HFFc6 (cell line): ENCODE measurements at places on chromosomes 7 and 10. TPM values are rescaled to one million over a fixed set of nuclear protein-coding genes. Genes with fewer than 3 reads are reported as not detected.
A peak's percentile ranks its signal among the peaks of the same experiment; 100 is the strongest.

DNA sequence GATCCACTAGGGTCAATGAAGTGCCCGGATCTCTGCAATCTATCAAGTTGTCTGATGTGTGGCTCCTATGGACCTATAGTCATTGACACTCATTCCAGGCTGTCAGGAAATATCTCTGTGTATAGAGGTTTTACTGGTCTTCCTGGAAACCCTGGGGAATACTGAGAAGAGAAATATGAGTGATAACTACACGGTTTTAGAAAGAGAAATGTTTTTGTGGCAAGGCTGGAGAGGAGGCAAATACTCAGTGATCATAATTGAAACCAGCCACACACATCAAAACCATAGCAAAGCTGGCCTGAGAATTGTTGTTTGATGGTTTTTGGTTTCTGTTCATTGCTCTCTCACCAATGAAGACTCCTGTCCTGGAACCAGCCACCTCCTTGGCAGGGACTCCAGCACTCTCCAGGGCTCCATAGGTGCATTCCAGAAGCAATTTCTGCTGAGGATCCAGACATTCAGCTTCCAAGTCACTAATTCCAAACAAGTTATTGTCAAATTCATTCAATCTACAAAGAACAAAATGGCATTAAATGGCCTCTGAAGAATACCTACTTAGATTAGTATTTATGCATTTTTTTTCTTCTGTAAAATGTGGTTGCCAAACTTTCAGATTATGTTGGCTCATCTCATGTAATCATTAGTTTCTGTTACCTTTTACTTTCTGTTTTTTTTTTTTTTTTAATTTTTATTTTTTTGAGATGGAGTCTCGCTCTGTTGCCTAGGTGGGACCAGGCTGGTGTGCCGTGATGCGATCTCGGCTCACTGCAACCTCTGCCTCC is 108.6 kb upstream of the ABI1 start:
- no peak overlapping the region for H3K4me3 ChIP-seq
- H3K4me1 ChIP-seq: no peaks in the 10 kb centered on the region
- peaks cover 5% of the 10 kb centered on the region for H3K27me3 ChIP-seq
- H3K27ac ChIP-seq: no peak overlapping the region

DNA sequence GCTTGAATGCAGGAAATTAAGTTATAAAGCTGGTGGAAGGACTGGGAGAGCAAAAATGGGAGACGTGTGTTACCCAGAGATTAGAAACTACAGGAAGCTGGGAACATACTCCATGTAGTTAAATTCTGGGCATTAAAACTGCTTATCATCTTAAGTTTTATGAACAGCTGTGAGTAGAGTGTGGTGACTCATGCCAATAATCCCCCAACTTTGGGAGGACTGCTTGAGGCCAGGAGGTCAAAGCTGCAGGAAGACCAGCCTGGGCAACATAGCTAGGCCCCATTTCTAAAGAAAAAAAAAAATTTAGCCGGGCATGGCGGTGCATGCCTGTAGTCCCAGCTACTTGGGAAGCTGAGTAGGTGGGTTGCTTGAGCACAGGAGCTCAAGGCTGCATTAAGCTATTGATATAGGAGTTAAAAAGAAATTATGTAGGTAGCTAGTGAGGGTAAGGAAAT is 56.2 kb upstream of the SEPHS1 start:
- DNase-seq: no peak
- no peak overlapping the region for H3K27ac ChIP-seq
- H3K27me3 ChIP-seq: peaks cover 37% of the 10 kb centered on the region
- no peaks in the 10 kb centered on the region for H3K4me1 ChIP-seq

- peaks cover 41% of the 10 kb centered on the region for H3K36me3 ChIP-seq
- peaks cover 2% of the 10 kb centered on the region for H3K27me3 ChIP-seq
- H3K4me1 ChIP-seq: peaks cover 76% of the 10 kb centered on the region
- H3K4me3 ChIP-seq: no peak overlapping the region
- no peak for DNase-seq
- H3K27ac ChIP-seq: peak overlapping the region; percentile 89; the same call in 1 of the 2 replicates
Measured at GRCh38 chr10:80168162-80168511, 35.6 kb downstream of the PLAC9 start.

DNA sequence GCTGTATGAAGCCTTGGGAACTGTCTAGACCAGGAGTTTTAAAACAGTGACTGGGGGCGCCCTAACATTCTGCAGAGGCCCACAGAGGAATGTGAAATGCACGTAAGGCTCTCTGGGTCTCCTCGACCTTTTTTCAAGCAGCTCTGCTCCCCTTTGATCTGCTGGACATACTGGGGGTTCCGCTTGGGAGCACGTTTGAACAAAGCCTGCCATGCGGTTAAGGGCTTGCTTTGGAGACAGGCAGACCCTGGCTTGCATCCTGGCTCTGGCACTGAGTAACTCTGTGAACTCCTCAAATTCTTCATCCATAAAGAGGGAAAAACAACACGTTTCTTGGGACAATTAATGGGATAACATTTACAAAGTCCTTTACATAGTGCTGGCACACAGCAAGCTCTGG is 7.8 kb downstream of the BEND7 start:
- H3K4me1 ChIP-seq: no peaks in the 10 kb centered on the region
- no peak for DNase-seq
- H3K27ac ChIP-seq: no peak overlapping the region
- H3K4me3 ChIP-seq: no peak overlapping the region

- H3K36me3 ChIP-seq: peaks cover 31% of the 10 kb centered on the region
- peaks cover 34% of the 10 kb centered on the region for H3K4me1 ChIP-seq
- no peak for DNase-seq
- no peaks in the 10 kb centered on the region for H3K27me3 ChIP-seq
- no peak overlapping the region for H3K4me3 ChIP-seq
- no peak overlapping the region for H3K27ac ChIP-seq
Measured at GRCh38 chr10:86782701-86783418, 26.4 kb downstream of the BMPR1A start.

The TRIM73 gene
- total RNA-seq: 0.89 to 1.4 TPM (median 1.3 TPM) in 3 replicates

The CROT gene
- 14.5 to 16.5 TPM (median 14.7 TPM) in 3 replicates for total RNA-seq

DNA sequence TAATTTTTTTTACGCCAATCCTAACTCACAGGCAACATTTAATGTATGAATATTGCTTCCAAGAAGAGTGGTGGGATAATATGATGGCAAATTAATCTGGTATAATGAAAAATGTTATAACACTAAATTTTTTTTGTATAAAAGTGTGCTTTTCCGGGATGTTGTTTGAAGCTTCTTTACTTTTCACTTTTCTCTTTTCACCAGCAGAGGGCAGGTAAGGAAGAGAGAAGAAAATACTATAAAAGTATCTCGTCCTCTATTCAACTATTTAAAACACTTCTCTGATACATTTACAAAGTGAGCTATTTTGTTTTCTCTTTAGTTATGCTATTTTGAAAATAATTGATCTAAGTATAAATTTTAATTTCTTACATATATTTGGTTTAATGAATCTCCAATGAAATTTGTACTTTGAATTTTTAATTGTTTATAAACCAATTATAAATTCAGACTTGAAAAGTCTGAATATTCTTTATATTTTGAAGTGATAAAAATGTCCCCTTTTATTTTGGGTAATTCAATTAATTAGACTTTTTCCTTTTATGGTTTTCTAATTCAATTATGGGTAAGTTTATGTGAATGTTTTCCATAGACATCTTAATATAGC is 20.7 kb upstream of the CFTR start:
- H3K27me3 ChIP-seq: no peaks in the 10 kb centered on the region
- DNase-seq: peak; percentile 3
- H3K4me3 ChIP-seq: no peak overlapping the region
- no peaks in the 10 kb centered on the region for H3K36me3 ChIP-seq

DNA sequence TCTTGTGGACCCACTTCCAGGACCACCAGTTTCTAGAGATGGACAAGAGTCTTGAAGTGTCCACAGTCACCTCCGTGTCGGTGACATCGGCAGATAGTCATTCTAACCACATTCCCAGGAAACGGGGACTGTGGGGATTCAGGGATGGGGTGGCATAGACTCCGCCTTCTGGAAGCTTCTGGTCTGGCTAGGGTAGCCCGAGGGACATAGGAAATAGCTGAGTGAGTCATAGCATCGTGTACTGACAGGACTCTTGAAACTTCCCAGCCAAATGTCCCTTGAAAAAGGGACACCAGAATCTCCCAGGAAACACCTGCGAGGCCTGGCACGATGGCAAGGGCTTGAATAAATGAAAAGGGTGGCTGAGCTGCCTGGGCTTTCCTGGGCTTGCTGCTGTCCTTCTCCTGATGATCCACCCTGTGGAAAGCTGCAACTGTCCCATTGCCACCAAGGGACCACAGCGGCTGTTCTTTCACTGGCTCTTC is 84.1 kb upstream of the LRRC4 start:
- H3K27ac ChIP-seq: no peak overlapping the region
- DNase-seq: peak; percentile 45
- no peaks in the 10 kb centered on the region for H3K36me3 ChIP-seq
- peaks cover 16% of the 10 kb centered on the region for H3K4me1 ChIP-seq
- H3K27me3 ChIP-seq: peaks cover 26% of the 10 kb centered on the region
- H3K4me3 ChIP-seq: peak overlapping the region; percentile 6

DNA sequence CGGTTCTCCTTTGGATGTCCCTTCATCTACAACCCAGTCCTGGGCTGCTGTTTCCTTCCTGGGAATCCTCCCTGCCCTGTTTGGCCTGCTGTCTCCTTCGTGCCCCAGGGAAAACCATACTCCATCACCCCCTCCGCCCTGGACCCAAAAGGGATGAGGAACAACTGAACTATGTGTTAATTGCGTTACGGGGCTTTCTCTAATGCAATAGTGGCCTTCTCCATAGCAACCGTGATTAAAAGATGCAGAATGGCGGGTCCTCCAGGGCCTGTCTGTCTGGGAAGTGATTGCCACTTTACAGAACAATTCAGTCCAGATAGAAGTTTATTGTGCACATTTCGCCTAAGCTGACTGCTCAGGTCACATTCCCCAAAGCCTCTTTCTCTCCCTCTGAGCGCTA is 112.0 kb upstream of the FGFR2 start:
- peak overlapping the region; percentile 37; the same call in 1 of the 2 replicates for H3K27ac ChIP-seq
- peak overlapping the region; percentile 9; the same call in 1 of the 2 replicates for H3K4me3 ChIP-seq
- no peak for DNase-seq

GRCh38 chr10:88987243-88987725 is 3.3 kb upstream of the FAS start:
- no peak overlapping the region for H3K4me3 ChIP-seq
- peaks cover 21% of the 10 kb centered on the region for H3K36me3 ChIP-seq
- peaks cover 65% of the 10 kb centered on the region for H3K4me1 ChIP-seq
- H3K27ac ChIP-seq: 0 out of 2 replicates have a peak overlapping the region, but pooled peaks have one; percentile 17
- DNase-seq: no peak
